ENCODE measurements at places on chromosomes 12 and 14.

GRCh38 chr12:114668151-114668885, 15.7 kb downstream of the TBX3 start:
- DNase-seq: no peak

DNA sequence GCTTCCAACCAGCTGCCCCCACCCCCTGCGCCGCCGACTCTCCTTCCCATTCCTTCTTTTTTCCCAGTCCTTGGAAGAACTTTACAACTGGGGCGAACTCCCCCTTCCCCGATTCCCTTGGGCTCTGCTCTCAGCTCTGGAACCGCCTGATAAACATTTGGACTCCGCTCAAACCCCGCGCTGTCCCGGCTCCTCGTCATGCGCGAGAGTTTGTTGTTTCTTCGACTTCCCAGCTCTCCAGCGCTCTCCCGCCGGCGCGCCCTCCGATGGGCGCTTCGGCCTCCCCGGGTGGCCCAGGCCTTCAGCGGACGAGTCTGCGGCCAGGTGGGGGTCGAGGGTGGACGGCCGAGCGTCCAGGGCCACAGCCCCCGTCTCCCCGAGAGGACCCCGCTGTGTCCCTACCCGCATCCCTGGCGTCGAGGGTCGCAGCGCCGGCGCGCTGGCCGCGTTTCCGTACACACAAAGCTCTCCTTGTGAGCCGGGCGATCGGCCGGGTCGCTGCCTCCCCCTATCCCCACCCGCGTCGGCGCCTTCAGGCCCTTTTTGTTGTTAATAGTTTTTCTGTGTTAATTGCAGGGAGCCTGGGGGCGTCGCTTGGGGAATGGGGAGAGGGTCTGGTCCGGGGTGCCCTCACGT, 847 bp downstream of the MMP14 start:
- no peak for DNase-seq

DNA sequence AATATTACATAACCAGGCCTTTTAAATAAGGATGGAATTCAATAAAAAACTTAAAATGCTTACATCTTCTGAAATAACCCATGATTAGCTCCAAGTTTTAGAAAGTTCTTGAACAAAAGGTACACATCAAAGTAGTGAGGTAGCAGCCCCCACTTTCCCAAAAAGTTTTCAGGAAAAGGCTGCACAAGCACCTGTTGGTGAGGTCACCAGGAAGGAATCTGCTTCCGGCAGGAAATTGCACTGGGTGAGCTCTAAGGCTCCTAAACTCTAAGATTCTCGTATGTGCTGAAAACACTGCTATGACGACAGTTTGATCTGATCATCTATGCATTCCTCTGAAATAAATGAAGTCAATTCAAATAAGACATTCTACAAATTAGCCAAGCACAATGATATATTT, 34.3 kb upstream of the TTC7B start:
- peak; percentile 26 for DNase-seq

DNA sequence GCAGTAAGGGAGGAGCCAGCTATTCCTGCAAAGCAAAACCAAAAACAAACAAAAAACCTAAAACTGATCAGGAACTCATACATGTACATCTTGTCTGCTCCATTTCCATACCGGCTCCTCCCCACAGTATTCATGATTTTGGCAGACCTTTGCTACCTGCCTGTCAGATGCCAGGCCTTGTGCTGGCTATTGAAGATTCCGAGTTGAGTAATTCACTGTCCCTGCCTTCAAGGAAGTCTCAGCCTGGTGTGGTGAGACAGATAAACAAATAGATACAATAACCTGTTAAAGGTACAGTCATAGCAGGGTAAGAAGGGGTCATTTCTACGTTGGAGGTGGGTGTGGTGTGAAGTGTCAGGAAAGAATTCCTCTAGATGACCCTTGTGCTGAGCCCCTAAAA, 42.7 kb downstream of the SUSD6 start:
- DNase-seq: no peak

DNA sequence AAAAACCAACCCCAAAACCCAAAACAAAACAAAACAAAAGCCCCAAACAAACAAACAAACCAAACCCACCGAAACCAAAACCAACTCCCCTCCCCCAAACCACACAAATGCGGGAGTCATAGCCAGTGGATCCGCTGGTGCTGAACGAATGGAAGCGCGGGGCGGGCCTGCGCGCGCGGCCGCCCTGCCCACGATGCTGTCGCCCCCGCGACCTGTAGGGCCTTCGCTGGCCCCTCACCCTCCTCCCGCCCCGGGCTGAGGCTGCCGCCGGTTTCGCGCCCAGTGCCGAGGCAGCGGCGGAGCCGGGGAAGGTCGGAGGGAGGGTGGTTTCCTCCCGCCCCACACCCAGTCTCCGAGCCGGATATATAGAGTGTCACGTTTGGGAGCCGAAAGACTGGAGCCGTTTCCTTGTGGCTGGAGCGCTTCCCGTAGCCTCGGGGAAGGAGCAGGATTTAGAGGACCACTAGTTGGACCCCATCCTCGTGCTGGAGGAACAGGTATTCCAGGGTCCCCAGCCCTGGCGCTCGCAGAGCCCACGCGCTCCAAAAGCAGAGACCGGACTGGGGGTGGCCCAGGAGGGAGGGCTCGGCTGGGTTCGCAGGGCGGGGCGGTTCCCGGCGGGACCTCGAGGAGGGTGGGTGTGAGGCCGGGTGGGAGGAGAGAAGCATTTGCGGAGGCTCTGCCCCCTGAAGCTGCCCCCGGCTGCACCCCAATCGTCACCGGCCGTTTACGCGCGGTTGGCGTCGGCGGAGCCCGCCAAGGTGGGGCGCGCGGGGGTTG, at the start of gene FAR2:
Gene FAR2, plus strand, starts transcription at position 368 of the 780 bp plus-strand sequence. CDS start 121,172 bp downstream, outside the sequence.
- no peak for DNase-seq

GRCh38 chr12:131002216-131002631, 48.5 kb downstream of the ADGRD1 start:
- no peak for DNase-seq

DNA sequence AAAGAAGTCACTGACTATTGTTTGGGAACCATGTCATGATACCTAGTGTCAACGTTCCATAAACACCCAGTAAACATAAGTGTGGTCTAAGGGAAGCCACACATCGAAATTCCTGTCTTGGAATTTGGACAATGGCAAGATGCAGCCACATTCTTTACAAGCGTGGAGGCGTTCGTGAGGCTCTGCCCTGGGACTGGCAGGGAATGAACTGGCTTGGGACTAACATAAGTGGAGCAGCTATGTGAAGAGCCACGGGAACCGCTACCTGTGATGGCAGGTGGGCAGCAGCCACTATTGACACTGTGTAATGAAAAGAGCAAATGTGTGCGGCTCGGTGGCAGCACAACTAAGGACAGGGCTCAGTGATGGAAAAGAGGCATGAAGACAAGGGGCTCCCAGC, 10.0 kb upstream of the NRIP2 start:
- DNase-seq: no peak

GRCh38 chr14:69910871-69911270, 31.7 kb downstream of the SMOC1 start:
- DNase-seq: no peak

- no peak for DNase-seq
Measured at GRCh38 chr12:63978519-63978918, 134.0 kb downstream of the SRGAP1 start.

DNA sequence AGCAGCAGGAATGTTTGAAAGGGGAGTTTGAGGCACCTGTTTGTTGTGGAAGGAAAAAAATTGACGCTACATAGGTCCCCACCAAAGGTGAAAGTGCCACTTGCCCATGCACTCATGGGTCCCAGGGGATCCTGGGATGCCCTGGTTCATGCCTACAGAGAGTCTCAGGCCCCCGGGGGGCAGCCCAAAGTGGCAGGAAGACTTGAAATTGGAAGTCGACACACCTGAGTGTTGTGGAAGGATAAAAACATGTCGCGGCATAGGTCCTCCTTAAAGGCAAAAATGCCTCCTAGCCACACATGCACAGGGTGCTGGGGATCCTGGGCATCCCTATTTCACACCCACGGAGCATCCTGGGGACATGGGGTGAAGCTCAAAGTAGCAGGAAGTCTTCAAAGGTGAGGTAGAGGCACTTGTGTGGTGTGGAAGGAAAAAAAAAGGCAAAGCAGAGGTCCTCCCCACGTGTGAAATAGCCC, 576.1 kb downstream of the ALG10 start:
- DNase-seq: no peak

DNA sequence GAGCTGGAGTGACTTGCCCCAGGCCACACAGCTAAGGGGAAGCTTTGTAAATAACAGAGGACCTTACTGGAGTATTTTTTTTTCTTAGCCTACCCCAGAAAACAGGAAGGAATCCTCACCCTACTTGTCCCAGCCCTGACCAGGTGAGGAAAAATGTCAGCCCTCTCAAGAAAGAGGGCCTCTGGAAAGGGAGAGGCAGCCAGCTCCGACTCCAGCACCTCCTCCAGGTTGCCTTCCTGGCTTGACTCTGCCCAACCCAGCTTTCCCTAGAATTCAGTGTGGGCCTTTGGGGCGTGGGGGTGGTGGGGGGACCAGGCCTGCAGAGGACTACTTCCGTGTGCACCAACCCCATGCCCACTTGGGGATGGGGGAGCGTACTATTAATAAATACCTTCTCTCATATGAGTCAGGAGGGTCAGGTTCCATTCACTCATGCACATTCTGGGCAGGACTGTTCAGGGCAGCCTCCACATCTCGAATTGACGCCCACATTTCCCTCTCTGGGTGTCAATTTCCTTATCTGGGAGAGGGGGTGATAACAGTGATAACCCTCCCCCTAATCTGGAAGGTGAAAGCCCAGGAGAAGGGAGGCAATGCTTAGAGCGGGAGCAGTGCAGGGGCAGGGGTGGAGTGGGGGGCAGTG, 5.2 kb downstream of the RHOF start:
- DNase-seq: no peak

DNA sequence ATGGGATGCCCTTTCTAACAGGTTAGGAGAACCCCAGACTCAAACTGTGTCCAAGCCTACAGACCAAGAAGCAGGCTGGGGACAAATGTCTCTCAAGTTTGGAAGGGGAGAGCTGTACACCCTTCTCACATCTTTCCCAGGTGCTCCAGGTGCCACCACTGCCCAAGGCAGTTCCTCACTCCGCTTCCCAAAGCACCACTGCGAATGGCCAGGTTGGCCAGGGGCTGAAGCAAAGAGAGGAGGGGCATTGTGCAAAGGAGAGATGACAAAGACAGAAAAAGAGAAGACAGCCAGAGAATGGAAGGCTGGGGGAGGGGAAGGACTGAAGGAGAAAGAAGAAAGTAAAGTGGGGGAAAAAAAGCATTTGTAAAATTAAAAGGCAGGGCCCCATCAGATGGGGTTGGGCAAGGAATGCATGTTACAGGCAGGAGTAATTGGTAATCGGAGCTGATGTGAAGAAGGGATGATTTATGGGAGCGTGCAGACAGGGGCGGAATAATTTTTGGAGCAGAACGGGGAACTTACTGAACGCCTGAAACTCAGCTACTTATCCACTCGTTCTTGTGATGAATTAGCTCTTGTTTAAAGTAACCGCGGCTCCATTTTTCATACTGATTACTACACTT, 165.8 kb downstream of the ESRRB start:
- no peak for DNase-seq

DNA sequence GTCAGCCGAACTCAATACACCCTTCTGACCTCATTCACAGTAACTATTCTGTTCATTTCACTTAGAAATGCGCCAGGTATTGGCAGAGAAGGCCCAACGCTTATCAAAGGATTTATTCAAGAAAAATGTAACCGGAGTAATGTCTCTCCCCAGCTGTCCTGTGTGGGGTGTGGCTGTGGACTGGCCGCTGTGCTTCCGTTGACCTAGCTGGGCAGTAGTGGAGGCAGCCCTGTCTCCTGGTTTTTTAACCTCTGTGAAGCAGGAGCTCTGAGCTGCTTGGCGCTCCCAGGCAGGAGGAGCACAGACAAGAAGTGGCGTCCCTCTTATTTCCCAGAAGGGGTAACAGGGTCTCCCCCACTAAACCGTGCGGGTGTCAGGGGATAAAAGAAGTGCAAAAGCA, 85.2 kb downstream of the ESR2 start:
- no peak for DNase-seq

Data from renal cortex interstitium (tissue), 15 donors.